ENCODE measurements at places on chromosomes 3 and 15.
A peak's percentile ranks its signal among the peaks of the same experiment; 100 is the strongest.

DNA sequence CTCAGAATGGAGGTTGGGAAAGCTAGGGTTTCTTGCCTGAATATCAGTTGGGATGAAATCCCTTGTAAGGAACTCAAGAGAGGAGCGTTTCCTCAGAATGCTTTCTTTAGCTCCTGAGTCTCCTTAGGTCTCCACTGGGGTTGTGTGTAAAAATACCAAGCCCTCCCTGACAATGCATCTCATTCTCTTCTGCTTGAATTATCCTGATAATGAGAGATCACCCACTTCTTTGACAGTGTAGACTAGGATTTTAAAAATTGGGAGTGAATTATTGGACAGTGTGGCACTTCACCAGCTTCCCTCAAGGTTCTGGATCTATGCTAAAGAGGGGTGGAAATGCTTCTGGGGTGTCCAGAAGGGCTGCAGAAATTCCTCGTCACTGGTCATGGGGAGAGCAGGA is 41.8 kb upstream of the POLG start:
- no peak for DNase-seq
- no peak overlapping the region for H3K4me3 ChIP-seq
- H3K27ac ChIP-seq, result no peak overlapping the region
- H3K27me3 ChIP-seq, result peaks cover 3% of the 10 kb centered on the region
- peaks cover 3% of the 10 kb centered on the region for H3K4me1 ChIP-seq

DNA sequence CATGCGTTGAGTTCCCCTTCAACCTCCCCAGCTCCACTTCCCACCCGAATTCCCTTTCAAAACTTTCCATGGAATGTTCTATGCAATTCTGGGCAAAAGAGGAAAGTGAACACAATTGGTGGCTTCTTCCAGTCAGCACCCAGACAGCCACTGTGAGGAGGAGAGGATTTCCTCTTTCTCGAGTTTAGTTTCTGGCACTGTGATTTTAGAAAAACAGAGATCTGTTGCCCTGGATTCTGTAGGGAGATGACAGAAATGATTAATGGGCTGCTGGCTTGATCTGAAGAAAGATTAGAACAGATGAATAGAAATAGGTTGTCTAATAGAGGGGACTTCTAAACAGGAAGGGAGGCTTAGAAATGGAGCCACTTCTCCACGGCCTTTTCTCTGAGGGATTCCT is 172.0 kb downstream of the MCTP2 start:
- no peak overlapping the region for H3K27ac ChIP-seq
- H3K27me3 ChIP-seq, result no peaks in the 10 kb centered on the region
- no peaks in the 10 kb centered on the region for H3K36me3 ChIP-seq
- no peak overlapping the region for H3K4me3 ChIP-seq

- no peak overlapping the region for H3K4me3 ChIP-seq
- DNase-seq, result no peak
- H3K27ac ChIP-seq, result no peak overlapping the region
- H3K27me3 ChIP-seq, result no peaks in the 10 kb centered on the region
- H3K36me3 ChIP-seq, result no peaks in the 10 kb centered on the region
- peaks cover 18% of the 10 kb centered on the region for H3K4me1 ChIP-seq
Observed at GRCh38 chr3:50316657-50317242, 5.8 kb downstream of the HYAL2 start.

- peaks cover 16% of the 10 kb centered on the region for H3K4me1 ChIP-seq
- peak overlapping the region; percentile 63 for H3K27ac ChIP-seq
- H3K36me3 ChIP-seq, result no peaks in the 10 kb centered on the region
- peak; percentile 59 for DNase-seq
- no peak overlapping the region for H3K4me3 ChIP-seq
Observed at GRCh38 chr15:68725736-68726135, 95.0 kb downstream of the ANP32A start.

DNA sequence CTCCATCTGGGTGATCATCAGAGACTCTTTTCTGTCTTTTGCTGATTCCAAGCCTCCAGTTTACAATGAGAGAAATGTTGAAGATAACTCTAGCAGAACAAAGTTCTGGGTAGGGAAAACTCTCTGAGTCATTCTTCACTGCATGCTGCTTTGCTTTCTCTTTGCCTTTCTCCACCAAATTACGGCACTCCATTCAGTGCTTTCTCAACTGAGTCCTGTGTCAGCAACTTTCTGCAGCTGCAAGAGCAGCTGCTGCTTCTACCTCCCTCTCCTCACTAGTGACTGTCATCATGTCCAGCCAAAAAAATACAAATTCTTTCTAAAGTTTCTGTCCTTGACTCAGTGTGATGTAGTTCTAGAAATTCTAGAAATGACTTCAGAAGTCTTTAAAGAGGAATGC is 953.8 kb downstream of the IGSF11 start:
- no peak overlapping the region for H3K27ac ChIP-seq
- no peaks in the 10 kb centered on the region for H3K4me1 ChIP-seq
- H3K36me3 ChIP-seq, result no peaks in the 10 kb centered on the region

DNA sequence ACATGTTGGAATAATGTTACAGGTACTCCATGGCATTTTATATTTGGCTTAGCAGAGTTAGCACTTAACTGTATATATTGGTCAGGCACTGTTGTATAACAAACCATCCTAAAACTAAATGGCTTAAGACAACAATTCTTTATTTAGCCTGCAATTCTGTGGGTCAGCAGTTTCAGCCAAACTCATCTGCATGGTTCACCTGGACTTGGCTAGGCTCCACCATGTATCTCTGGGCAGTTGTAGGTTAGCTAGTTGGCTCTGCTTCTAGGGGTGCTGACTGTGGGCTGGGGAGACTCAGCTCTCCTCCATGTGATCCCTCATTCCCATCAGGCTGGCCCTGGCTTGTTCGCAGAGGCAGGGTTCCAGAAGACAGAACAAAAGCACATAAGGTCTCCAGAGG is 34.4 kb downstream of the RARB start:
- H3K27me3 ChIP-seq, result no peaks in the 10 kb centered on the region
- H3K4me1 ChIP-seq, result no peaks in the 10 kb centered on the region
- no peak for DNase-seq
- H3K27ac ChIP-seq, result no peak overlapping the region
- H3K36me3 ChIP-seq, result no peaks in the 10 kb centered on the region
- H3K4me3 ChIP-seq, result no peak overlapping the region

DNA sequence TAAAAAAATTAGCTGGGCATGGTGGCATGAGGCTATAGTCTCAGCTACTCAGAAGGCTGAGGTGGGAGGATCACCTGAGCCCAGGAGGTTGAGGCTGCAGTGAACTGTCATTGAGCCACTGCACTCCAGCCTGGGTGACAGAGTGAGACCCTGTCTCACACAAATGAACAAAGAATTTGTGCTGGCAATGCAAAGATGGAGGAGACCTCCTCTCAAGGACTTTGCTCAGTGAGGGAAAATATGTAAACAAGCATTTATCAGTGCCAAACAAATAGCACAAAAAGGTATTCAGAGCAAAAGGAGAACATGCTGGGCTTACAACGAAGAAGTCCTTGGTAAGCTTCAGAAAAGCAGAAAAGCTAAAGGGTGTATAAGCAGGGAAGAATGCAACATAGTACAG is 113.1 kb upstream of the UMPS start:
- no peak overlapping the region for H3K27ac ChIP-seq
- no peak overlapping the region for H3K4me3 ChIP-seq
- DNase-seq, result no peak
- H3K36me3 ChIP-seq, result no peaks in the 10 kb centered on the region

- H3K4me1 ChIP-seq, result peaks cover 4% of the 10 kb centered on the region
- DNase-seq, result no peak
- H3K27ac ChIP-seq, result no peak overlapping the region
- no peaks in the 10 kb centered on the region for H3K36me3 ChIP-seq
Observed at GRCh38 chr3:100871306-100871705, 121.9 kb downstream of the ABI3BP start.

GRCh38 chr3:2512881-2513280 is 414.2 kb downstream of the CNTN4 start:
- no peaks in the 10 kb centered on the region for H3K4me1 ChIP-seq
- no peaks in the 10 kb centered on the region for H3K36me3 ChIP-seq
- H3K4me3 ChIP-seq, result no peak overlapping the region
- no peaks in the 10 kb centered on the region for H3K27me3 ChIP-seq
- no peak for DNase-seq
- H3K27ac ChIP-seq, result no peak overlapping the region

GRCh38 chr3:169662132-169662842 is 1.2 kb downstream of the MECOM start:
- H3K4me3 ChIP-seq, result peak overlapping the region; percentile 42
- DNase-seq, result peak; percentile 38
- no peak overlapping the region for H3K27ac ChIP-seq
- H3K4me1 ChIP-seq, result peaks cover 8% of the 10 kb centered on the region

GRCh38 chr3:178067721-178068120 is 468.5 kb upstream of the KCNMB2 start:
- H3K4me1 ChIP-seq, result no peaks in the 10 kb centered on the region
- H3K36me3 ChIP-seq, result no peaks in the 10 kb centered on the region
- DNase-seq, result no peak
- no peak overlapping the region for H3K27ac ChIP-seq
- no peak overlapping the region for H3K4me3 ChIP-seq

GRCh38 chr3:64244011-64244942 is 19.0 kb upstream of the PRICKLE2 start:
- H3K4me3 ChIP-seq, result no peak overlapping the region
- H3K36me3 ChIP-seq, result no peaks in the 10 kb centered on the region
- peaks cover 10% of the 10 kb centered on the region for H3K4me1 ChIP-seq
- DNase-seq, result no peak

DNA sequence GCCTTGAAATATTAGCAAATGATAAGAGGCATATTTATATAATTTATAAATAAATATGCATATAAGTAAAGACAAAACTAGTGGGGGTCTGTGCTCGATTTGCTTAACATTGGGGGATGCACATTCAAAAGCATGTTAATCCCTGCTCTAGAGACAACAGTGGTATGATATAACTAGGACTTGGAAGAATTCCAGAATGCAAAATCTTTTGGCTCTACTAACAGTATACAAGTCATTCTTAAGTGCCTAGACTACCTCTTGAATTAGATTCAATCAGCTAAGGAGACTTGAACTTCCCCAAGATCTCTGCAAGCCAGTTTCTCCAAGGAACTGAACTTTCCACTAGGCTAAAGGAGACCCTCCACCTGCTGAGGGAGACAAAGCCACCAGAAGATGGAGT is 282.7 kb upstream of the RORA start:
- no peaks in the 10 kb centered on the region for H3K36me3 ChIP-seq
- no peak overlapping the region for H3K4me3 ChIP-seq
- no peaks in the 10 kb centered on the region for H3K27me3 ChIP-seq
- H3K4me1 ChIP-seq, result no peaks in the 10 kb centered on the region

- no peak overlapping the region for H3K27ac ChIP-seq
- DNase-seq, result no peak
- H3K27me3 ChIP-seq, result no peaks in the 10 kb centered on the region
- no peaks in the 10 kb centered on the region for H3K4me1 ChIP-seq
- no peaks in the 10 kb centered on the region for H3K36me3 ChIP-seq
Observed at GRCh38 chr3:12229146-12229851, 59.6 kb upstream of the PPARG start.

GRCh38 chr3:117439812-117440211 is 730.2 kb downstream of the TUSC7 start:
- H3K27ac ChIP-seq, result no peak overlapping the region
- no peak overlapping the region for H3K4me3 ChIP-seq
- no peaks in the 10 kb centered on the region for H3K27me3 ChIP-seq
- H3K36me3 ChIP-seq, result no peaks in the 10 kb centered on the region
- DNase-seq, result no peak
- H3K4me1 ChIP-seq, result no peaks in the 10 kb centered on the region

DNA sequence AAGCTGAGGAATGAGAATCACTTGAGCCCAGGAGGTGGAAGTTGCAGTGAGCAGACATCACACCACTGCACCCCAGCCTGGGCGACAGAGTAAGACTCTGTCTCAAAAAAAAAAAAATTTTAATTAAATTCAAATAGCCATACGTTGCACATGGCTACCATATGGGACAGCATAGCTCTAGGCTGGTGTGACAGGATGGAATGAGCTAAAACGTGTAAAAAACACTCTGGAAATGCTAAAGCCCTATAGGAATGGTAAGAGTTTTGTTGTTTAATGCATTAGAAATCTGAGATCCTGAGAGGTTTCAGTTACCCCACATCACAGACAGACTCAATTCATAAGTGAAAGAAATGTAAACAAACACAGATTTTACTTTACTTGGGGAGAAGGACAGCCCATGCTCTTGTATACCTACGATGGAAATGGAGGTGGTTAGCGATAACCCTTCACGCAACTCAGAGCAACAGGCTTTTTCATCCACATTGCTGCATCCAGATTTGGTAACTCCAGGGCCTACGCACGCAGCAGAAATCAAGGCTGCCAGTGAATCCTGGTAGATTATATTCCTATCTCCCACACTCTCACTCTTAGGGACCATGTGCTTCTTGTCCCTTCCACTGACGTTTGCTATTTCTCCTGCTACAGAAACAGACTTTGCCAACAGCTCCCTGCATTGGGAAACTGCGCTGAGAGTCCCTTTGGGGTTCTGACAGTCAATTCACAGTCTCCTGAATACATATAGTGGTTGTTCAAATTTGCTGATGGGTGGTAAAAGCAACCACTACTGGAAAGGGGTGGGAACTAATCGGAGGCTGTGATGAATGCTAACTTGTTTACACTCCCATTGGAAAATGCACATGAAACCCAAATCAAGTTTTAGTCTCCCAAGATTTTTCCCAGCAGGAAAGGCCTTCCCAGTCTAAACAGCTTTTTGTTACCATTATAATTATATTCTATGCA is 3.1 kb downstream of the SH3BP5 start:
- H3K4me3 ChIP-seq, result no peak overlapping the region
- peaks cover 28% of the 10 kb centered on the region for H3K4me1 ChIP-seq
- no peak for DNase-seq
- no peaks in the 10 kb centered on the region for H3K27me3 ChIP-seq

GRCh38 chr15:40010686-40011085 is 28.3 kb downstream of the SRP14 start:
- no peaks in the 10 kb centered on the region for H3K4me1 ChIP-seq
- H3K36me3 ChIP-seq, result no peaks in the 10 kb centered on the region
- H3K27me3 ChIP-seq, result no peaks in the 10 kb centered on the region
- H3K27ac ChIP-seq, result no peak overlapping the region

DNA sequence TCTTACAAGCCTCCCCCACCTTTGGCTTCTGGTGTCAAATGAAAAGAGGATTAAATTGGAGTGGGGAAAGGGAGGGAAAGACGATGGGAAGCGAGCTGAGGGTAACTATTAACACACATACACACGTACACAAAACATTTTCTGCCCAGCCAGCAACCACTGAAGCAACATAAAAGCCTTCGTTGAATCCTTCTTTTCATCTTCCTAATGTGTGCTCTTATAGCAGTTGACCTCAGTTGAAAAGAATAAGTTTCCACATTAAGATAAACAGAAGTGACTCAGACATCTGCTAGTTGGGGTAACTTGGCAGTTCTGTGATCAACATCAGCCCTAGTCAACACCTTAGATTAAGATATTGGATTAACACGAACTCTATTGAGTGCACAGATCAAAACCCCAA is 558.5 kb downstream of the MECOM start:
- no peaks in the 10 kb centered on the region for H3K36me3 ChIP-seq
- no peaks in the 10 kb centered on the region for H3K27me3 ChIP-seq
- H3K4me3 ChIP-seq, result no peak overlapping the region
- no peaks in the 10 kb centered on the region for H3K4me1 ChIP-seq
- no peak for DNase-seq

GRCh38 chr15:68405378-68406250 is 26.3 kb downstream of the ITGA11 start:
- no peak overlapping the region for H3K27ac ChIP-seq
- no peaks in the 10 kb centered on the region for H3K36me3 ChIP-seq
- no peaks in the 10 kb centered on the region for H3K4me1 ChIP-seq
- H3K27me3 ChIP-seq, result no peaks in the 10 kb centered on the region

Data from ovary (tissue), 10 donors.